Spinal cord (tissue), 10 donors: ENCODE measurements at places on chromosomes 13 and 19. TPM values are rescaled to one million over a fixed set of nuclear protein-coding genes. Genes with fewer than 3 reads are reported as not detected.

The GSX1 gene
- polyA plus RNA-seq, result 4.0 TPM

The CGB7 gene
- polyA plus RNA-seq, result 0.29 TPM

The OR7C1 gene
- 0.14 TPM for polyA plus RNA-seq

The NAA16 gene
- 35.5 TPM for polyA plus RNA-seq

The DACH1 gene
- 30.3 TPM for polyA plus RNA-seq

The PTGER1 gene
- 0.63 TPM for polyA plus RNA-seq

The GPR12 gene
- 15.4 TPM for polyA plus RNA-seq

The SLC17A7 gene
- polyA plus RNA-seq, result 1.1 TPM

The CCDC70 gene
- polyA plus RNA-seq, result not detected

The KCNN1 gene
- polyA plus RNA-seq, result 45.1 TPM

The MAB21L1 gene
- polyA plus RNA-seq, result 24.1 TPM

The ZNF234 gene
- 15.5 TPM for polyA plus RNA-seq

The LRRC4B gene
- polyA plus RNA-seq, result 208 TPM

The FDX2 gene
- polyA plus RNA-seq, result 37.3 TPM

The JSRP1 gene
- polyA plus RNA-seq, result 0.74 TPM

The LSR gene
- 25.4 TPM for polyA plus RNA-seq

The METTL21C gene
- 0.20 TPM for polyA plus RNA-seq

The SIGLECL1 gene
- not detected for polyA plus RNA-seq

The RNF113B gene
- polyA plus RNA-seq, result 0.20 TPM

The ZNF433 gene
- polyA plus RNA-seq, result 7.7 TPM

The ZNF222 gene
- 9.9 TPM for polyA plus RNA-seq

The TEX26 gene
- 1.9 TPM for polyA plus RNA-seq

The RGS9BP gene
- polyA plus RNA-seq, result 0.29 TPM

The KBTBD6 gene
- 51.0 TPM for polyA plus RNA-seq

The OCEL1 gene
- polyA plus RNA-seq, result 12.1 TPM
